ENCODE measurements at places on chromosomes 3 and 15.

- peak; percentile 57 for DNase-seq
Observed at GRCh38 chr15:75347222-75348033, 589 bp downstream of the NEIL1 start.

- DNase-seq = no peak
Observed at GRCh38 chr3:141086188-141086587, 35.0 kb downstream of the SPSB4 start.

DNA sequence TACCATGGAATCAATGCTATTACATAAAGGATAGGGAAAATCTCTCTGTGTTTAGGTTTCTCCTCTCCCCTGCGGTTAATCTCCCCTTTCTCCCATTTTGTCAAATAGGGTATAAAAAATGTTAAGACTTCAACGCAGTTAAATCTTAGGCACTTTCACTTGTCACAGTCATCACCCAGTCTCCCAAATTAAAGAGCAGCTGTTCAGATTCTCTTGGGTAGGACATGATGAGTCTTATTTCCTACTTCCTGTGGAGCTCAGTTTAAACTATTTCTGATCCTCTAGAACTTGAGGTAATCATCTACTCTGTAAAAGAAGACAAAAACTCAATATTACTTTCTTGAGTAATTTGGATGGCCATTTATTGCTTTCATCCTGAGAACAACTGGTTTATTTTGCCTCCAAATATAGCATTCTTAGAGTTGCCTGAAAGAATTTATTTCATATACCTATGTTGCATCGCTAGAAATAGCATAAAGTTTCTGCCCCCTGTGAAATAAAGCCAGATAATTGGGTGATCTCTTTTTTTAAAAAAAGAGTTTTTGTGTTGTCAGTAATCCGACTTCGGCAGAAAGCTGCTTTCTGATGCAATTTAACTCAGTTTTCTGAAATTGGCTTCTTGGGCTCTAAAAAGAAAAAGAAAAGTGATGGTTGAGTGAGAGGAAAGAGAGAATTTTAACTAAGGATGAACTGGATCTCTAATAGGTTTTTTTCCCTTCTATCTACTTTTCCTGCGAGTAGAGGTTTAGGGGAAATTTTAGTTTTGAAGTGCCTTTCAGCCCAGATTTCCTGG lies 20.7 kb downstream of the RAP2B start:
- DNase-seq = no peak

DNA sequence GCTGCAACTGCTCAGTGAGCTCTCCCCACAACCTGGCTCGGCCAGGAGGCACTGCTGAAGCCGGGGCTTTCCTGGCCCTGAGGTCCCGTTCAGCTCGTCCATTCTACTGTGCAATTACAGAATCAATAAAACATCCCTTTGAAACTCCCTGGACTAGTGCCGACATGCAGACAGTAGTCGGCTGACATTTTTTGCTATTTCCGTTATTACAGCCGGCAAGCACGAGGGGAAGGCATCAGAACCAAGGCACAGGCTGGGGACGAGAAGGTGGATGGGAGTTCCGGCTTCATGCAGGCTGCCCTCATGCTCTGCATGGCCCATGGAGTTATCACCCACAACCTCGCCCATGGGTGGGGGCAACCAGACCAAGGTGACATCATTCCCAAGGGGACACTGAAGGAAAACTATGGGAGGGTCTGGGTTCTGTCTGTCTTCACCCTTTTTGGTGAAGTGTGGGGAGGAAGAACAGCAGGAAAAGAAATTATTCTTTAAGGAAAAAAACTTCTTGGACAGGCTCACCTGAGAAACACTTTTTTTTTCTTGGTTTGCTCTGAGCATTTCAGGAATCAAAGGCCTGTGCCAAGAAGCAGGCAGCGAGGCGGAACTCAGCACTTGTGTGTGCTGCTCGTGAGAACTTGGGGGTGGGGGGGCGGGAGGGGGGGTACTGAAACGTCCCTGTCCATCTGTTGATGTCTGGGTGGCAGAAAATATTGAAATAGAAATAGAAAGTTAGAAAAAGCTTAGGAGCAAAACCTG lies 154.5 kb downstream of the FOXP1 start:
- no peak for DNase-seq
